ENCODE measurements at places on chromosomes 5 and 9.

- DNase-seq = no peak
Observed at GRCh38 chr5:151662805-151663204, 23.9 kb downstream of the SPARC start.

GRCh38 chr5:59617186-59617771 lies 276.2 kb downstream of the PDE4D start:
- no peak for DNase-seq

DNA sequence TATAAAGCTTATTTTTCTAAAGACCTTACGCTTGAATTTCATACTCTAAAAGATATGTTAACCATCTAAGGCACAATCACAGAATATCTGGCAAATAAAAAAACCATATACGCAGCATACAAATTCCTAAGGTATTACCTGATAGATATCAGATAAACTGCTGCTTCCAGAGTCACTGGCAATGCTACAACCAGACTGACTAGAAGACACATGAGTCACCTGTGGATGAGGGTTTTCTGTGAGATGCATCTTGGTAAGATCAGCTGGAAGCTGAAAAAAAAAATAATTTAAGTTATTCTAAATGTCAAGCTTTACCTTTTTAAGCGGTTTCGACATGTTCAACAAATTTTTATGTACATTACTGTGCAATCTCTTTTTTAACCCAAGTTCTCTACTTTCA lies 113.8 kb downstream of the RAPGEF6 start:
- no peak for DNase-seq

- no peak for DNase-seq
Observed at GRCh38 chr5:93069276-93069675, 511.7 kb downstream of the NR2F1-AS1 start.

DNA sequence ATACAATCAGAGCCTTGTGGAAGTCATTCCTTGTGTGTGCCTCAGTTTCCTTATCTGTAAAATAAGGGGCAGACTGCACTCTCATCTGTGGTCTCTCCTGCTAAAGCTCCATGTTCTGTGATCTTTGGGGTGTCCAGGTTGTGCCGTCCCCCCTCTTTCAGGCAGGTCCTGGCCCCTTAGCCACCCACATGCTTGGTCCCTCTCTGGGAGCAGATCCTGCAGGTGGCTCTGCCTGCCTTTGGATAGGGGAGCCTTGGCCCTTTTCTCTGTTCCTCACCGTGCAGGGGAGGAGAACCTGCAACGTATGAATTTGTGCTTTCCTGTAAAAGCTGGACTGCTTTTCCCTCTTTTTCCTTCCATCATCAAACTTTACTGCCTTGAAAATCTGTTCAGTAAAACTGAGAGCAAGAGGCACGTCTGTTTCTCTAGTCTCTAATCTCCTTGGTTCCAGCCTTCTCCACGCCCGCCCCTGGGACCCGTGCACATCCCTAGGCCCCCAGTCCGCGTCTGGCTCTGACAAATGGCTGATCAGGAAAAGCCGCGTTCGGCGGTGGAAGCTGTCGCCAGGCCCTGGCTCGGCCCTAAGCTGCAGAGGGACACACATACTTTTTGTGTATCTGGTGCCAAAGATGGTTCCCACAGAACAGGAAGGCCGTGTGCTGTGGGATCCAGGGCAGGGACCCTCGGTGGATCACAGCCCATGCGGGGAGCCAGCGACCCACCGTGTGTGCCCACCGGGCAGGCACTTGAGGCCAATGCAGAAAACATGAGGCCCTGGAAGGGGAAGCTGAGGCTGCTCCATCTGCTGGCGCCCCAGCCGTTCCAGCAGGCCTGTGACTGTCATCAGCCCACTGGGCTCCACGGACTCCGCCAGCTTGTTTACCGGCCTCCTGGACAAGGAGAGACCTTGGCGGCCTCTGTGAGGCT lies 43.4 kb upstream of the COL5A1 start:
- no peak for DNase-seq

DNA sequence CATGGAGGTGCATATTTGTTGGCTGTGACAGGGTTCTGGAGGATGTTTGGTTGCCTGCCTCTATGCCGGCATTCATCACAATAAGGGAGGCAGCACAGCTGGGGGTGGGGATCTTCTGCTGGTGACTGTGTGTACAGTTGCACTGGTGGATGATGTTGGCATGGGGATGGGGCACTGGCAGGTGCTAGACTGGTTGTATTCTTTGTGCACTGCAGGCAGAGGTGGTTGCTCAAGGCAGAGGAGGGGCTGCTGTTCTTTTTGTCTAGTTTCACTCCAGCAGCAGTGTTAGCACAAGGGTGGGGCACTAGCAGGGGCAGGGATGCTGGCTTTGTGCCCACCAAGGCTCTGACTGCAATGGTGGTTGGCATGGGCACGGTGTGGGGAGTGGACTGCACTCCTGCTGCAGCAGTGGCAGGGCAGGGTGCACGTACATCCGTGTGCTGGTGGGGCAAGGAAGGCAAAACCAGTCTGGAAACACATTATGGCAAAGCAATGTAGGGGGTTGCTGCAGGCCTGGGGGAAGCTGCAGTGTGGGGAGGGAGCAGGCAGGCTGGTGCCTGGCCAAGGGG lies 69.3 kb downstream of the ISOC1 start:
- DNase-seq = no peak

Data from CD4-positive, alpha-beta T cell treated with Interleukin-21 for 1 hour (primary cell).